Tibial artery (tissue), 4 donors: ENCODE measurements at places on chromosomes 4 and X.

DNA sequence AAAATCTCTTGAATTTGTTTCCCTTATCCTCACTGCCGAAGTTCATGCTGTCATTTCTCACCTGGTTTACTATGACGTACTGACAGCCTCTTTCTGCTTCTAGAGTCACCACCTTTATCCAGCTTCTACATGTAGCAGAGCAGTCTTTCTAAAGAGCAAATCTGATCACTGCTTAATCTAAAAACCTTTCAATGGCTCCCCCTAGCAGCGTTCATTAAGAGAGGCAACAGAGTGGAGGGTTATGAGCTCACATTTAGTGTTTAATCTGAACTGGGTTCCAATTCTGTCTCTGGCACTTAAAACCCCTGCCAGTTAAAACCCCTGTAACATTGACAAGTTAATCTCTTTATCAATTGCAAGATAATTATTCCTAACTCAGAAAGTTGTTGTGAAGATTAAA is 4.4 kb downstream of the RBPJ start:
- no peaks in the 10 kb centered on the region for H3K27me3 ChIP-seq
- no peaks in the 10 kb centered on the region for H3K36me3 ChIP-seq
- no peak overlapping the region for H3K27ac ChIP-seq
- no peak overlapping the region for H3K4me3 ChIP-seq
- H3K4me1 ChIP-seq, result peaks cover 36% of the 10 kb centered on the region

DNA sequence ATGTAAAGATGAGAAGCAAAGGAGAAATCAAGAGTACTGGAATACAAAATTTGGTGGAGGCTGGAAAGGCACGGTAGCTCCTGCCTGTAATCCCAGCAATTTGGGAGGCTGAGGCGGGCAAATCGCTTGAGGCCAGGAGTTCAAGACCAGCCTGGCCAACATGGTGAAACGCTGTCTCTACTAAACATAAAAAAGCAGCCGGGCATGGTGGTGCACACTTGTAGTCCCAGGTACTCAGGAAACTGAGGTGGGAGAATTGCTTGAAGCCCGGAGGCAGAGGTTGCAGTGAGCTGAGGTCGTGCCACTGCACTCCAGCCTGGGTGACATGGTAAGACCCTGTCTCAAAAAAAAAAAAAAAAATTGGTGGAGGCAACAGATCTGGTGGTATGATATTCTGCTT is 1086.0 kb downstream of the NLGN4X start:
- no peak overlapping the region for H3K4me3 ChIP-seq
- no peaks in the 10 kb centered on the region for H3K4me1 ChIP-seq
- DNase-seq, result no peak
- no peaks in the 10 kb centered on the region for H3K27me3 ChIP-seq
- no peaks in the 10 kb centered on the region for H3K36me3 ChIP-seq

GRCh38 chr4:57501720-57502119 is 391.5 kb upstream of the IGFBP7 start:
- no peak for DNase-seq
- H3K27me3 ChIP-seq, result no peaks in the 10 kb centered on the region
- H3K27ac ChIP-seq, result no peak overlapping the region
- H3K36me3 ChIP-seq, result no peaks in the 10 kb centered on the region
- H3K4me3 ChIP-seq, result no peak overlapping the region

GRCh38 chrX:107199491-107199890 is 6.7 kb downstream of the NUP62CL start:
- H3K4me1 ChIP-seq, result no peaks in the 10 kb centered on the region
- DNase-seq, result no peak
- H3K27ac ChIP-seq, result no peak overlapping the region
- no peaks in the 10 kb centered on the region for H3K27me3 ChIP-seq

DNA sequence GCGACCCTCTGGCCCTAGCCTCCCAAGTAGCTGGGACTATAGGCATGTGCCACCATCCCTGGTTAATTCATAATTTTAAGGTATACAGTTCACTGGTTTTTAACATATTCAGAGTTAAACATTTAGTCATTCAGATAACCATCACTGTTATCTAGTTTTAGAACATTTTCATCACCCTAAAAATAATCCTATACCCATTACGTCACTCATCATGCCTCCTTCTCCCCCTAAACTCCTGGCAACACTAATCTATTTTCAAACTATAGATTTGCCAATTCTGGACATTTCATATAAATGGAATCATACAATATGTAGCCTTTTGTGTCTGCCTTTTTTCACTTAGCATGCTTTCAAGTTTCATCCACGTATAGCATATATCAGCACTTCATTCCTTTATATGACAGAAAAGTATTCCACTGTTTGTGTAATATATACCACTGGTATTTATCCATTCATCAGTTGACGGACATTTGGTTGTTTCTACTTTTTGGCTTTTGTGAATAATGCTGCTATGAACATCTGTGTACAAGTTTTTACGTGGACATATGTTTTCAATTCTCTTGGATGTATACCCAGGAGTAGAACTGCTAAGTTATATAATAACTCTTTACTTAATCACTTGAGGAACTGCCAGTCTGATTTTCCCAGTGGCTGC is 32.0 kb upstream of the RPS3A start:
- no peaks in the 10 kb centered on the region for H3K27me3 ChIP-seq
- H3K4me1 ChIP-seq, result no peaks in the 10 kb centered on the region
- no peak for DNase-seq
- H3K36me3 ChIP-seq, result no peaks in the 10 kb centered on the region
- no peak overlapping the region for H3K27ac ChIP-seq

GRCh38 chr4:144709793-144710525 is 64.0 kb downstream of the HHIP start:
- H3K4me3 ChIP-seq, result no peak overlapping the region
- no peak overlapping the region for H3K27ac ChIP-seq
- no peaks in the 10 kb centered on the region for H3K36me3 ChIP-seq

GRCh38 chr4:101135371-101136010 is 211.8 kb downstream of the PPP3CA start:
- no peak overlapping the region for H3K4me3 ChIP-seq
- no peaks in the 10 kb centered on the region for H3K36me3 ChIP-seq
- DNase-seq, result no peak
- peaks cover 3% of the 10 kb centered on the region for H3K4me1 ChIP-seq
- no peaks in the 10 kb centered on the region for H3K27me3 ChIP-seq

- H3K4me3 ChIP-seq, result no peak overlapping the region
- H3K27me3 ChIP-seq, result no peaks in the 10 kb centered on the region
Observed at GRCh38 chrX:149286940-149287349, 218.2 kb downstream of the IDS start.

DNA sequence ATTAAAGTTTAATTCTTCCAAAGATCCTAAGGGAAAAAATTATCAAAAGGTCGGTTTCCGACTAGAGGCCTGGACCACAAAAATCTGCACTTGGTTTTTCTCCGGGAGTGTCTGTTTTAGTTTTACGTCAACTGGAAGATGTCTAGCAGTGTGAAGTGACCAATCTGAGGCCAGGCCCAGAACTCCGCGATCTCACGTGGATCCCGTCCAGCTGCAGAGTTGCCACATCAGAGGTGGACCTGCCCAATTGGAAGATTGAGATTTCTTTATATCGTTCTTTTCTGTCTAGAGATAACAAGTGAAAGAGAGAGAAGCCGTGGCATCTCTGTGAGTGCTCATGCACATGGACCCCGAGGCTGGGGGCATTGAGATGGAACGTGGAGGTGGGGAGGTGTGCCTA is 115.8 kb downstream of the AFF1 start:
- peak overlapping the region; percentile 79 for H3K27ac ChIP-seq
- H3K4me3 ChIP-seq, result no peak overlapping the region
- peaks cover 18% of the 10 kb centered on the region for H3K36me3 ChIP-seq

GRCh38 chrX:80246271-80246670 is 174.0 kb upstream of the TENT5D start:
- H3K4me1 ChIP-seq, result no peaks in the 10 kb centered on the region
- H3K27me3 ChIP-seq, result no peaks in the 10 kb centered on the region
- DNase-seq, result no peak
- no peak overlapping the region for H3K4me3 ChIP-seq

GRCh38 chrX:64184396-64184795 is 21.1 kb downstream of the AMER1 start:
- no peaks in the 10 kb centered on the region for H3K27me3 ChIP-seq
- peaks cover 3% of the 10 kb centered on the region for H3K4me1 ChIP-seq
- H3K27ac ChIP-seq, result no peak overlapping the region
- H3K4me3 ChIP-seq, result no peak overlapping the region
- no peak for DNase-seq
- no peaks in the 10 kb centered on the region for H3K36me3 ChIP-seq

- no peak for DNase-seq
- no peak overlapping the region for H3K4me3 ChIP-seq
- H3K36me3 ChIP-seq, result no peaks in the 10 kb centered on the region
- H3K27ac ChIP-seq, result peak overlapping the region; percentile 41
Observed at GRCh38 chr4:185797596-185798338, 14.2 kb downstream of the SORBS2 start.

GRCh38 chr4:152651473-152652060 is 28.2 kb downstream of the TMEM154 start:
- no peaks in the 10 kb centered on the region for H3K36me3 ChIP-seq

GRCh38 chrX:107845625-107846024 is 20.0 kb downstream of the MID2 start:
- H3K36me3 ChIP-seq, result peaks cover 5% of the 10 kb centered on the region
- no peak for DNase-seq
- H3K27ac ChIP-seq, result no peak overlapping the region
